Ascending aorta (tissue), 2 donors: ENCODE measurements at places on chromosomes 6 and 20. TPM values are rescaled to one million over a fixed set of nuclear protein-coding genes. Genes with fewer than 3 reads are reported as not detected.

Gene RNF144B
- 52.3 TPM for total RNA-seq

Gene HCRTR2
- not detected for total RNA-seq

DNA sequence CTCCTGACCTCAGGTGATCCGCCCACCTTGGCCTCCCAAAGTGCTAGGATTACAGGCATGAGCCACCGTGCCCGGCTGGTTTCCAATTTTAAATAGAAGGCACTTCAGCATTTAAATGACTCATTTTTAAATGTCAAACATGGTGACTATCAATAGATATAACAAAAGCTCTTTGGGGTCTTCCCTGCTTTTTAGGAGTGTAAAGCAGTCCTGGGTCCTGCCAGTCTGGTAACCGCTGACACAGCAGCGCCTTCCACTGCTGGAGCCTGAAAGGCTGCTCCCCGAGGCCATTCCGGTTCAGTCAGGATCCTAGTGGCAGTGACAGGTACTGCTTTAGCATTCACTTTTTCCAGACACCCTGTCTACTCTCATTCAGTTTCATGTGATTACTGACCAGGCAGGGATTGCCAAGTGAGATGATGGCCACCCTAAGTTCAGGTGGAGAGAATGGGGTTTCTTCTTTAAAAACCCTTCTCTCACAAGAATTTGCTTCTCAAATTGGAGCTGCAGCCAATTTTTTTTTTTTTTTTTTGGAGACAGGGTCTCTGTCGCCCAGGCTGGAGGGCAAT, 5.1 kb downstream of the DIDO1 start:
- no peak for DNase-seq

DNA sequence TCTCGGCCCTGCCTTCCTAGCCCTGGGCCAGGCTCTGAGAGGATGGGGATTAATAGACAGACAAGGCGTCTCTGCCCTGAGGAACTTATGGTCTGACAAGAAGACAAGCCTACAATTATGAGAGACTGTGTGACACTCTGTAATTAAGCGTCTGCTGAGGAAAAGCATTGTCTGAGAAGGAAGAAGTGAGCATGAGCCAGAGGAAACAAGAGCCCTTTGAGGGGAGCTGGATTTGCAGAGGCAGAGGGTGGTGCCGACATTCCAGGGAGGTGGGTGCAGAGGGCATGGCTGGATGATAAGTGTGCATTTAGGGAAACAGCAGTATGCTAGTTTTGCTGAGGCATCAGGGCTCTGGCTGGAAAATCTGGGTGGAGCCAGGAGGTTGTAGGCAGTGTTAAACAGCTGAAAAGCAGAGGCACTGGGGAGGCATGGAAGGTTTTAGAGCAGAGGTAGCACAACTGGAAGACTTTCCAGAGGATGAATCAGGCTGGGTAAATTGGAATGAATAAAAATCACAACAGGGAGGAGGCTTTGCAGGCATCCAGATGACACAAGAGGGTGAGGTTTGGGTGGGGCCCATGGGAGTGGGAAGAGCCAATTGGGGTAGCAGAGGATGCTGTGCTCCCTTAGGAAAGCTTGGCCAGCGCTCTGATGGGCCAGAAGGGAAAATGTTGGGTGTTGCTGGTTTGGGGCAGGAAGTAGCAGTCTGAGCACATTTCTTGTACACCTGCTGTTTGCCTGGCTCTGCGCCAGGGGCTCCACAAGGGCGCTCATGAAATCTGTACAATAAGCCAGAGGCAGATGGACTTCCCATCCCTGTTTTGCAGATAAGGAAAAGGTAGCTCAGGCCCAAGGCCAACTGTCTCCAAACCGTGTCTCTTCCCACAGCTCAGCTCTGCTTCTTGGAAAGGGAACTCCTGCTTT, 74.0 kb upstream of the MYL9 start:
- DNase-seq, result peak; percentile 72

DNA sequence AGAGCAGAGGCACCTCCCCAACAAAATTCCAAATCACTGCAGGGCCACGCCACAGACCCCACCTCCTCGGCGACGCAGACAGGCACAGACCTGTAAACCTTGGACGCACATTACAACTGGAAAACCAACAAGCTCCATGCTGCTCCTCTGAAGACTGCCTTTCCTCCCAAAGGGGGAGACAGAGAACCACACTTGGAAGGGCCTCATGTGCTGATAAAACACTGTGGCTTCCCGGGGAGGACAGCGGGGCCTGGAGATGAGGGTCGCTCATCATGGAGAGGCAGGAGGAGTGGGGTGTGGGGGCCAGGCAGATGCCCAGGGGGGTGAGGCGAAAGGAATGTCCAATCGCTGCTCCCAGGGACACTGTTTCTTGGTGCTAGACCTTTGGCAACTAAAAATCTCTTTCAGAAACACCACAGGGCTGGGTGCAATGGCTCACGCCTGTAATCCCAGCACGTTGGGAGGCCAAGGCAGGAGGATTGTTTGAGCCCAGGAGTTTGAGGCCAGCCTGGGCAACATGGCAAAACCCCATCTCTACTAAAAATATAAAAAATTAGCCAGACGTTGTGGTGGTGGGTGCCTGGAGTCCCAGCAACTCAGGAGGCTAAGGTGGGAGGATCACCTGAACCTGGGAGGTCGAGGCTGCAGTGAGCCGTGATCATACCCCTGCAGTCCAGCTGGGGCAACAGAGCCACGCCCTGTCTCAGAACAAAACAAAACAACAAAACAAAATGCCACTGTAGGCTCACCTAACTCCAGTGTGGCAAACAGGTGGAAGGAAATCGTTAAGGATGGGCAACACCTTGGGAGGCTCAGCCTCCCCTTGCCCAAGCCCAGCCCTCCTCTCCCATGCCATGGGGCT, 53.8 kb downstream of the ABHD12 start:
- DNase-seq, result no peak

DNA sequence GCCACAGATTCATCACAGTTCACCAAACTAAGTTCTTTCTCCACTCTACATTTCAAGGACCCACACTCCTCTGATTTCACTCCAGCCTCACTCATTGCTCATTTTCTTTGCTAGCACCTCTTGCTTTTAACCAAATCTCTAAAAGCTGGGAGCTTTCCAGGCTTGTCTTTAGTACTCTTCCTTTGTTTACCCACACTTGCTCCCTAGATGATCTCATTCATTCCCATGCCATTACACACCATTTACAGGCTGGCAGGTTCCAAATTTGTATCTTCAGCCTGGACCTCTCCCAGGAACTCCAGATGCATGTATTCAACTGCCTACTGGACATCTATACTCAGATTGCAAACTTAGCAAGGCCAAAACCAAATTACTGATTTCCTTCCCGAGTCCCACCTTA, 5.3 kb upstream of the GUCA1B start:
- DNase-seq, result no peak
